ENCODE measurements at places on chromosomes 12 and 14.

GRCh38 chr12:113359133-113359938, 949 bp downstream of the PLBD2 start:
- no peak for DNase-seq

DNA sequence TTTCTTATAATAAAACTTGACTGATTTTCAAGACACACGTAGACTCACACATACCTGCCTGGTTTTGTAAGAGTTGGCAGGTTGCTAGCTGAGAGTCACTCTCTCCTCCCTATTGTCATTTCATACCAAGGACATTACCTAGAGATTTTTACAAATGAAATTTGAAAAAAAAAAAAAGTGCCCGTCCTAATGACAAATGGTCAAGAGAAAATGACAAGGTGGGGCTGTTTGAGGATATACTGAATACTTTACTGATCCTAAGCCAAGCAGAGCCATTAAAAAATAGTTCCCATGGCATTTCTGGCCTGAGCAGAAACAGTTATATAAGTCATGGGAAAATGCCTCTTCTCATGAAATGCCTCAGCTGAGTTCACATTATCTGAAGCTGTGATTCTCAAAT, 150.2 kb downstream of the DYRK2 start:
- DNase-seq, result no peak

- peak; percentile 48 for DNase-seq
Observed at GRCh38 chr12:118980407-118981014, 830 bp upstream of the SRRM4 start.

DNA sequence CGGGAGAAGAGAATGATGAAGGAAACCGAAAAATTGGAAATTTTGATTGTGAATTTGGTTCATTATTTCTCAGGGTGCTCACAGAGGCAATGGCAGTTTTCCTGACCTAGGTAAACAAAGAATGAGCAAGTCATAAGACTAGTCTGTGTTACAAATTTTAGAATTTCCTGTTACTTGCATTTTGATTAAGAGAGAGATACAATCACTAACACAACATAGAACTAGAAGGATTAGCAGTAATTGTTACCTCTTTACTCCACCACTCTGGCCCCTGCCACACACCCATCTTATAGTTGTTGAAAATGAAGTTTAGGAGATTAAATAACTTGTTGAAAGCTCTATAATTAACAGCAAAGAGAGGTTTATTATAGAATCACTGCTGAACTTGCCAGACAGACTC, 62.0 kb downstream of the CATSPERB start:
- no peak for DNase-seq

- no peak for DNase-seq
Observed at GRCh38 chr12:15767301-15767700, 21.9 kb downstream of the EPS8 start.

DNA sequence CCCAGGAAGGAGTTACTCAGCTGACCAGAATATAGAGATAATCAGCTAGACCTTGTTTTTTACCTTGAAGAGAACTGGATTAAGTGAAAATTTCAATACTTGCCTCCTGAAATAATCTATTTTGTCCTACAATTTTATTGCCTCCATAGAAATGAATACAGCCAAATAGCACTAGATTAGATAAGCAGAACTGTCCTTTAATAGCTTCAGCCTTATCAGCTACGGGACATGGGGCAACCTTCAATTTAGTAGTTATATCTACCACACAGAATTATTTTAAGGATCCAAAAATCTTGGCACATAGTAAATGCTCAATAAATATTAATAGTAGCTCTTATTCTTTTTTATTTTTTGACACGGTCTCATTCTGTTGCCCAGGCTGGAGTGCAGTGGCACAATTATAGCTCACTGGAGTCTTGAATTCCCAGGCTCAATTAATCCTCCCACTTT, 67.2 kb upstream of the PLEKHG3 start:
- DNase-seq, result no peak

DNA sequence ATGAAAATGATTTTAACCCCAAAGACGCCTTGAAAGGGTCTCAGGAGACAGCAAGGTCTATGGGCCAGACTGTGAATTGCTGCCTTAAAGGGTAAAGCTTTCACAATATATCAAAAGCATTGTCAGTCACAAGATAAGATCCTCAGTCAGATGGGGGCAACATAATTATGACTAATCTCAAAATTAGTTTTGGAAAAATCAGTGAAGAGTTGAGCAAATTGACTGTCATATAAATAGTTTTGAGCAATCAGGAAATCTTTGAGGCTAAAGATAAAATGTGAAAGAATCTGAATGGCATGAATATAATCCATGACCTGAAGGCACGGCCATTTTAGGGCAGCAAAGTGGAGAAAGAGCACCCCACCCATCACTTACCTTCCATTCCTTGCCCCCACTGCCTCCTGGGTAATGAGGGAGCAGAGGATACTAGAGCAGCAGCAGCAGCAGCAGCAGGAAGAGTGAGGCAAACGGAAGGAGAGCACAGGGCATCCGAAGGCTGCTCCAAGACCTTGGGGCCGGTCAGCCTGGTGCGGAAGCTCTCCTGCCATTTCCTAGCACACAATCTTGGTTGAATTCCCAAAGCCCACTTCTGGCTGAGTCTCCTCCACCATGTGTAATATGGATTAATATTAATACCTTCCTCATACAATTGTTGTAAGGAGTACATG, 7.0 kb downstream of the STON2 start:
- DNase-seq, result no peak

DNA sequence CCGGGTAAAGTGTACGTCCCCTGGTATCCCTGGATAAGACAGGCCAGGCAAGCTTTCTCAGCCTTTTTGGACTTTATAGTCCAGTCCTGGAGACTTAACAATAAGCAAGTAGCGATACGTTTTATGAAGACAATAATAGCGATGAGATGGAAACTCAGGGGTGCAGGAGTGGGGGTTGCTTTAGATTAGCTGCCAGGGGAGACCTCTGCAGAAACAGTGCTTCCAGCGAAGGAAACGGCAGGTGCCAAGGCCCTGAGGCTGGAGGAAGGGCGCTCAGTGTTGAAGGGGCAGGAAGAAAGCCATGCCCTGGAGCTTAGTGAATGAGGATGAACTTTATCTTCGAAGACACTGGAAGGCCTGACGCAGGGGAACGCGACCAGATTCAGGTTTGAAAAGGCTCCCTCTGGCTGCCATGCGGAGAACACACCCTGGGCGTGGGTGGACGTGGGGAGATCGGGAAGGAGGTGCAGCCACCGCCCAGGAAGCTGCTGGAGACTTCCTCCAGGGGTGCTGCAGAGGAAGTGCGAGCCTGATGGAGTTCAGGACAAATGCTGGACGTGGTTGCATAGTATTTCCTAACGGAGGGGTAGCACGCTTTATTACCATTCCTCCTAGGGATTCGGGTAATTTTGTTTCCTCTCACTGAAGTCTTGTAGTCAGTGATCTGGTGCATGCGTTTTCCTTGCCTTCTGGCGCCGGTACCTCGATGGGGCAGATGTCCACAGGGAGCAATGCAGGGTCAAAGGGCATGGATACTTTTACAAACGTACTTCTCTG, 26.1 kb upstream of the UBC start:
- peak; percentile 82 for DNase-seq

DNA sequence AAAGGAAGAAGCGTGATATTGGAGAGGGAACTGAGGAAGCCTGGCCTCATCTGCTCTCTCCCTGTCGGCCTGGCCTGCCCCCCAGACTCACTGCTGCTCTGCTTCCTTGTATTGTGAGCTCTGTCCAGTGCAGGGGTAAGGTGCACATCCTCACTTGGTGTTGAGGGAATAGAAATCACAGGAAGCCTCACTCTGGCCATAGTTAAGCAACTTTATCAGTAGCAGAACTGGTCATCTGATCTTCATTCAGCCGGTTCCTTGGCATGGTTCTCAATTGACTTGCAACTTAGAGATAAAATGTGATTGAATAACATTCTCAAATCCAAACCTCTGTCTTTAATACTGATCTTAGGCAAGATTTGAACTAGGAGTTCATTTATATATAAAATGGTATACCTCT, 11.5 kb upstream of the CCDC175 start:
- no peak for DNase-seq

DNA sequence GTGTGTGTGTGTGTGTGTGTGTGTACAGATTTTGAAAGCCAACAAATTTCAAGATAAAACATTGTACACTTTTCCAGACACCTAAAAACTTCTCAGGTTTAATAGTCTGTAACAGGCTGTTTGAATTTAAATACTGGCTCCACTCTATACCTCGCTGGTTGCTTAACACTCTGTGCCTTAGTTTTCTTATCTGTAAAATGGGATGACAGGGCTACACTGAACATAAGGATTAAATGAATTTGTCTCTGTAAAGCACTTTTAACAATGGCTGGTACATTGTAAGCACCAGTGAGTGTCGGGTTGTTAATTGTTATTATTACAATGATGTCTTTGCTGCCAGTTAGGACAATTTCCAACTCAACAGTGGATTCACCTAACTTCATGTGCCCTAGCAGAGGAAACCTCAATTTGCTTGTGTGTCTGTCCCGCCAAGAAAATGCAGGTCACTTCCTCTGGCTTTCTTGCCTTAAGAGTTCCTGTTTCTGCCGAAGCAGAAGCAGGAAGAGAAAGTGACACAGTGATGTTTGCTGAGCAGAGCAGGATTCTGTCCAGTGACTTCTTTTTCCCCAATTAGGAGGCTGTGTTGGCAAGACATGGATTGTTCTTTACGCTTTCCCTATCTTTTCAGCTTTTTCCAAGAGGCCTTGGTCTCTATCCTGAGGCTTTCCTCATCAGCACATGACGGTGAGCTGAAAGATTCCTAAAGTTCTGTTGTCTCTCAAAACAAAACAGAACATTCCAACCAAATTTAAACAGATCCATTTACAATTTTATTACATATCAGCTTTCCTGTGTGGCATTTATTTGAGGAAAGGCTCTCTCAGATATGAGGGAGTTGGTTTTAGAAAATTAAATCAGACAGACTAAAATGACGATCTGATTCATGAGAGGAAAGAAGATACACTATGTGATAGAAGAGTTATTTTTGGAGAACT, 154.1 kb upstream of the ATP2B1 start:
- DNase-seq, result no peak

GRCh38 chr12:127722611-127723010, 544.4 kb upstream of the TMEM132C start:
- no peak for DNase-seq

DNA sequence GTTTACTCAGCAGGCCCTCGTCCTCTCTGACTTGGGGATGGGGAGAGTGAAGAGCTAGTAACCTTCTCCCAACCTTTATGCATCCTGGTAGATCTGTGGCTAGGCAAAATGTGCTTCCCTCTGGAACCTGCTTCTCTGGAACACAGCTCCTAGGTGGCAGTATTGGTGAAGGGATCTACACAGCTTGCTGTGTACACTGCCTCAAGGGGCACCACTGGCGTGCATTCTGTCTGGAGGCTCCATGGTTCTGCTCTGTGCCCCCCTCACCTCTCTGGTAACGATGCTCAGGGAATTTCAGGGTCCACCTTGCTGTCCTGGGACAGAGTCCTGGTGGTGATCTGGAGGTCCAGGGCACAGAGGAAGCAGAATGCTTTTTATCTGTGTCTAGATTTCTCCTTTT, 43.5 kb upstream of the KCNA5 start:
- no peak for DNase-seq

GRCh38 chr12:81956468-81956860, 197.3 kb upstream of the PPFIA2 start:
- no peak for DNase-seq

- DNase-seq, result no peak
Observed at GRCh38 chr12:63196168-63196567, 45.2 kb upstream of the AVPR1A start.

DNA sequence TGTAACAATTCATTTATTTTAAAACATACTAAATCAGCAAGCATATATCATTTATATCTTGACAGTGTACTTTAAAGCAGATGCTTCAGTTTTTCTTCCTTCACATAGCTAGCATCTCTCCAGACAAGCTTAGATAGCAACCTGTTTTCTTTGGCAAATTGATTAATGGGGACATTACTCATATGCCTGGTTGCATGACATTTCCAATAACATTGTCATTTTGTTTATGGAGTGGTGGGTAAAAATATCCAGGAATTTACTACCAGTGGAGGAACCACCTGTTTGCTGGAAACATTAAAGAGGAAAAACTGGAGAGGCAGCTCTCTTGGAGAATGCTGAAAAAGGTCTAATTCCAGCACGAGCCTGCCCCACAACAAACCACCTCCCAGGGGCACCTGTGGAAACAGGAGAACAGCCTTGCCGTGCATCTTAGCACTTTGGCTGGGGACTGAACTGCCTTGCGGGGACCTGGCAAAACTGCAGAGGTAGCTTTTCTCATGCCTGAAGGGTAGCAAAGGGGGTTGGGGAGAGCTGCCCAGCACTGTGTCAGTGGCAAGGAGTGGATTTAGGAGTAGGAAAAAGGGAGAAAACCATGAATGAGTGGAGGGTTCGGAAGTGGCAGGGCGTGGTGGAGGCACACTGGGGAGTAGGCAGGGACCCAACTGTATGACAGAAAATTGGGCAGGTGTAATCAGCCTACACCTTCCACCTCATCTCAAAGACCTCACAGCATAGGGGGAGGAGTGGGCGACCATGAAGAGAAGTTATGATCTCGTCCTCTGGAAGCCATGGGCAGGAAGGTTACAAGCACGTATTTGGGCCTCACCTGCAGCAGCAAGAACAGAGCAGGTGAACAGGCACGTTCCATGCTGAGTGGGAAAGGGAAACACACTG, 11.7 kb upstream of the CREBL2 start:
- DNase-seq, result no peak

GRCh38 chr14:53638966-53639365, 317.7 kb downstream of the BMP4 start:
- DNase-seq, result no peak

DNA sequence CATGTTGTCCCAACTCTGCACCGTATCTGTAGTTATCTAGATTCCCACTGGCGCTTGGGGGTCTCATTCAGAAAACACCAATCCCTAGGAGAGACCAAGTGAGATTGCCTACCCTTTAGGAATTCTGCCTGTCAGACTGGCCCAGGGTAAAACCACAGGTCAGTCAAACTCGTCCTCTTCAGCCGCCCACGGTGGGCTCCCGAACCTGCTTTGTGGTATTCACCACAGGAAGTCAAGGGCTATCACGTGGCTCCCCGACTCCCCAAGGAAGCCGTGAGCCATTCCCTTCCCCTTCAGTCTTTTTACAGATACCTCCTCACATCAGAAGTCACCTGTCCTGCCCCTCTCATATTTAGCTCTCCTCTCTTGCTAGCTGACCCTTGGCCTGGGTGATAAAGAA, 159.9 kb downstream of the EGLN3 start:
- peak; percentile 13 for DNase-seq

GRCh38 chr12:46222636-46223035, 46.2 kb downstream of the SLC38A1 start:
- DNase-seq, result no peak

DNA sequence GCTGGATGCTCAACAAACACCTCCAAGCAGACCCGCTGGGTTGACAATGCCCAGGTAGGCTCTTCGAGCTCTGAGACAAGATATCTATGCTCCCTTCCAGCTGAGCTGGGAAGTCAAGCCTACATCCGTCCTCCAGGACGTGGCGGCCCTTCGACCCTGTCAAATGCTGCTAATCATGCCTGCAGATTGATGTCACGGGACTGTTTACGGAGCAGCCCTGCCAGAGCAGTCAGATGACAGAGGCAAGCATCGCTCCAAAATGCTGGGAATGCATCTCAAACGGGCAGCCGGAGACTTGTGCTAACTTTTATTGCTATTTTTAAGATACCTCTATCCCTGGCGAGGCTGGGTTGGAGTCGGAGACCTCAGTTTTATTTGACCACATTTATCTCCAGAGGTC, 139.2 kb downstream of the NTF3 start:
- DNase-seq, result no peak

Data from iPS-NIHi11 (cell line).